ENCODE measurements at places on chromosomes 1 and 21.

- DNase-seq: no peak
Measured at GRCh38 chr1:190429932-190430331, 47.7 kb downstream of the BRINP3 start.

DNA sequence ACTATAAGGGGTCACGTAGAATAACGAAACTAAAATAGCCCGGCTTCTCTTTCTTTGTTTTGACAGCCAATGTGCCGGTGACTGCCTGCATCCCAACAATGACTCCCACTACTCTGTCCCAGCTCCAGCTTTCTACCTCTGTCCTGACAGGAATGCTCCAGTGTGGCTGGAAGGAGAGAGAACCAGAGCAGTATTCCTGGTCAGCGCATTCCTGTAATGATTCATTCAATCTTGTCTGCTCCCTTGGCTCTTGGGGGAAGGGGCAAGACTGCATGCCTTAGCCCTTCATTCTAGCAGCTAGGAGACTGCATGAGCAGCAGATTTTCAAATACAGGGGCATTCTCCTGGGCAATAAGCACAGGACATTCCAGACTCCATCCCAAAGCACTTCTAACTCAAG, 132.1 kb upstream of the PRMT6 start:
- DNase-seq: no peak

DNA sequence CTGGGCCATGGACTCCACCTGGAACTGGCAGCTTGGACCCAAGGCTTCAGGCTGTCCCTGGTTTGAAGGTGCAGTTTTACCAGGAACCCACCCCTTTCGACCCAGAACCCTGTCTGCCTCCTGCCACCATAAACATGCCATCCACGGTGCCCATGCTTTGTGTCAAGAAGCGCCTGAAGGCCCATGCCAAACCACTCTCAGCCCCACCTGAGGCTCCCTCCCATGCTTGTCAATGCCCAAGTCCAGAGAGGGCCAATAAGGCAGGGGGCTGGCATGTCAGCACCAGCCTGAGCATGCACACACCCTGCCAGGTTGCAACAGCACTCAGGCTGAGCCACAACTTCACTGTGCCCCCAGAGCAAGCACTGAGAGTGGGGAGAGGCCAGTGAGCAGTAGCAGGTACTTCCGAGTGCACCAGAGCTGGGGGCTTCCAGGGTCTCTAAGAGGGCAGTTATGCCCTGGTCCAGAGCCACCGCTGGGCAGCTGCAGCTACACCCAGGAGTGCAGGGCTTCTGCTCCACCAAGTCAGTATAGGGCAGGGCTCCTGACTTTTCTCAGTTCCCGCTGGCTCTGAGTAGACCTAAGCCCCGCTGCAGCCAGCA, 1256.0 kb downstream of the AMY1C start:
- DNase-seq: no peak

- peak; percentile 11 for DNase-seq
Measured at GRCh38 chr1:51214615-51215131, 21.4 kb upstream of the RNF11 start.

GRCh38 chr1:33338440-33339211, 17.7 kb upstream of the A3GALT2 start:
- peak; percentile 92 for DNase-seq

GRCh38 chr1:17874710-17875109, 119.6 kb downstream of the ACTL8 start:
- no peak for DNase-seq

DNA sequence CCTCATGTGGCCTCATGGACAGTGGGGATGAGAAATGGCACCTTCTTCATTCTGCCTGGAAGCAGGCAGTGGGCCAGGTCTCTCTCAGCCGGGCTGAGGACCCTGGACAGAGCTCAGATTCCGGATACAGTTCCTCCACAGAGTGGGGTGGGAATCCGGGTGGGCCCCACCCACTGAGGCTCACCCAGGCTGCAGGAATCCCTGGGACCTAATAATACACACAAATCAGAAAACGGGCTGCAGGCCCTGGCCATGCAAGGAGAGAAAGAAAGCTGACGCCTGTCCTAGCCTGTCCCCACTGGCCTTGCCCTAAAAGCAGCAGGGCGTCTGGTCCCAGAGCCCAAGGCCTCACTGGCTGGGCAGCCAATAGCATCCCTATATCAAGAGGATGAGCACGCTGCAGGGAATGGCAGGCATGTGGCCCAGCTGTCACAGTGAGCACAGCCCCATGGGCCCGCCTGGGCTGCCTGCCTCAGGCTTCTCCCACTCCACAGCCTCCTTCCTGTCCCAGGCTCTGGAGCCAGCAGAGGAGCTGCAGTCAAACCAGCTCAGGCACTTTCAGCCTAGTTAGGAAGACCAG, 25.3 kb downstream of the ACTA1 start:
- no peak for DNase-seq

GRCh38 chr1:221583465-221583864, 158.4 kb downstream of the DUSP10 start:
- DNase-seq: no peak

DNA sequence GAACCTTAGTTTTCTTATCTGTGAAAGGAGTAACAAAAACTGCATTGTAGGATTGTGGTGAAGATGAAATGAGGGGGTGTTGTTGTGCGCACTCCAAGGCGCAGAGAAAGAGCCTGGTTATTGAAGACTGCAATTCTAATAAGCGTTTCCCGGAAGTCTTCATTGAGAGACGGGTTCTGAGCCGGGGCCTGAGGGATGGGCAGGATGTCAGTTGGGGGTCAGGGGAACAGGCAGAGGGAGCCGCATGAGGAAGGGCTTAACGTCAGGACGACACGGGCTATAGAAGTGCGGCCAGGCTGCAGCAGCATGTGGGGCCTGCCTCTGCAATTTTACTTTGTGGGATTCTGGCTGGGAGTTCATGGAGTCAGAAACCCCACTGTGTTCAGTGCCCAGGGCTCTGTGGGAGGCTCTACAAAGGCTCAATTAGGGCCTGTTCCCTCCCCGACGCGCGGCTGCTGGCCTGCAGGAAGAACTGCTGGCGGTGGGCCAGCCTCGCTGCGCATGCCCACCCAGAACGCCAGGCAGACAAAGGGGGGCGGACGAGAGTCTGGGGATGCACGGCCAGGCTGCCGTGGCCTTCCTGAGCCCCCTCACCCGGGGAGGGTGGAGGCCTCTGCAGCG, 20.7 kb downstream of the TRIM62 start:
- no peak for DNase-seq

DNA sequence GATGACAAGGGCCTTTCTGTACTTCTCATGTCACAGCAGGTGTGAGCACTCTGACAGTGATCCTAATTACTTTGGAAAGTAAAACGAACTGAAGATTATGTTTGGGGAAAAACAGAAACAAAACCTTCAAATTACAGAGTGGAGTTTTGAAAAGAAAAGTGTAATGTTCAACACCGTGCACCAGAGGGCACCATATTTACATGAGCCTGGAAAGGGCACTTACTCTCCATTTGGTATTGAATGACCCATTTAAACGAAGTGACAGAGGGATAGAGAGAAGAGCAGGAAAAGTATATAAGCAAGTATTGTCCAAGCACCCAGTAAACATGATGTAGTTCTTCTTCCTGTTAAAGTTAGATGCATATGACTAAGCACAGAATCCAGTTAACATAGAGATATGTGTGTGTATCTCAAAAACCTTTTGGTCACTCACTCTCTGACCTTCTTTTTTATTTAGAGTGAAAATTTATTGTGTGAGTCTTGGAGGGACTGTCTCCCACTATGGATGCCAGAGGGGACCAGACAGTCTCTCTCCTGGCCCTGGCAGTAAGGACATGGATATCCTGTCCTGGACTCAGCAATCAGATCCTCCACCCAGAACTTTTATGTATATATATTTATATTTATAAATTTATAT, 3.8 kb upstream of the RGSL1 start:
- peak; percentile 74 for DNase-seq

DNA sequence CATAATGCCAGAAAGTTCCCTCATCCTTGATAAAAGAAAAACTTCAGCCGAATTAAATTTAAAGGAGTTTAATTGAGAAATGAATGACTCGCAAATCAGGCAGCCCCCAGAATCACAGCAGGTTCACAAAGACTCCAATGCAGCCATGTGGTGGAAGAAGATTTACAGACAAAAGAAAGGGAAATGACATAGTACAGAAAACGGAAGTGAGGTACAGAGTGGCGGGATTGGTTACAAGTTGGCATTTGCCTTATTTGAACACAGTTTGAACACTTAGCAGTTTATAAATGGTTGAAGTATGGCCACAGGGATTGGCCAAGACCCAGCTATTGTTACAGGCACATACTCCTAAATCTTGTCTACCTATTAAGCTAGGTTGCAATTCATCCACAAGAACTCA, 46.6 kb downstream of the HIVEP3 start:
- no peak for DNase-seq

- no peak for DNase-seq
Measured at GRCh38 chr21:19461481-19462205, 1058.1 kb upstream of the TMPRSS15 start.

Measured in suppressor macrophage treated with lipopolysaccharide for 1 hour (primary cell).